NCI-H345 (cell line): ENCODE measurements at places on chromosomes 3 and 15.

GRCh38 chr15:78422571-78423340 is 15.3 kb upstream of the IREB2 start:
- peak; percentile 34 for DNase-seq

DNA sequence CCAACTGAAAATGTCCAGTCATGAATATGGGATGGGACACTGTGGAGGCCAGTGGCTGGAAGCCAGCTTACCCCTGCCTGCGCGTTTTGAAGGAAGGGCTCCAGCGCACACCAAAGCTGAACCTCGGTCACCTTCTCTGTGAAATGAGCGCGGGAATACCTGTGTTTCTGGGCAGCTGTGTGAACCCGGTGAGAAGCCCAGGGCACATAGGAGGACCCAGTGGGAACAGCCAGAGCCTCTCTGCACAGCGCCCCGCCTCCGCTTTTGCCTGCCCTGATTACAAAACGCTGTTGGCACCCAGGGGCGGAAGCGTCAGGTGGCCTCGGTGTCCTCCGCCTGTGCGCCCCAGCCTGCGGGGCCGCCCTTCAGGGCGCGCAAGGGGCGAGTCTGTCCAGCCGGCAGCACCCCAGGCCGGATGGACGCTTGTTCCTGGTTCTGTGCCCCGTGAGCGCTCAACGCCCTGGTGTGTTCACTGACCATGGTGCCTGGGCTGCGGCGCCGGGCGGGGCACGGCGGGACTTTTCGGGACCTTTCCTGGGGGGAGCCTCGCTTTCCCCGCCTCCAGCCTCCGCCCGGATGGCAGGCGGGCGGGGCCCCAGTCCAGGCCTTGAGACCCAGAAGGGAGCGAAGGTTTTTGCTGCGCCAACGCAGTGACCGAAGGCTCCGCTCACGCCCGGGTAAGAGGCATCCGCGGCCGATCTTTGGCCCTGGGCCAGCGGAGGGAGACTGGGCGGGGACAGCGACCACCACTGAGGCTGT is at the start of gene SQOR:
Gene SQOR, plus strand, starts transcription at position 598 of the 759 bp plus-strand sequence. CDS start 23,895 bp downstream, outside the sequence.
- peak; percentile 54 for DNase-seq

DNA sequence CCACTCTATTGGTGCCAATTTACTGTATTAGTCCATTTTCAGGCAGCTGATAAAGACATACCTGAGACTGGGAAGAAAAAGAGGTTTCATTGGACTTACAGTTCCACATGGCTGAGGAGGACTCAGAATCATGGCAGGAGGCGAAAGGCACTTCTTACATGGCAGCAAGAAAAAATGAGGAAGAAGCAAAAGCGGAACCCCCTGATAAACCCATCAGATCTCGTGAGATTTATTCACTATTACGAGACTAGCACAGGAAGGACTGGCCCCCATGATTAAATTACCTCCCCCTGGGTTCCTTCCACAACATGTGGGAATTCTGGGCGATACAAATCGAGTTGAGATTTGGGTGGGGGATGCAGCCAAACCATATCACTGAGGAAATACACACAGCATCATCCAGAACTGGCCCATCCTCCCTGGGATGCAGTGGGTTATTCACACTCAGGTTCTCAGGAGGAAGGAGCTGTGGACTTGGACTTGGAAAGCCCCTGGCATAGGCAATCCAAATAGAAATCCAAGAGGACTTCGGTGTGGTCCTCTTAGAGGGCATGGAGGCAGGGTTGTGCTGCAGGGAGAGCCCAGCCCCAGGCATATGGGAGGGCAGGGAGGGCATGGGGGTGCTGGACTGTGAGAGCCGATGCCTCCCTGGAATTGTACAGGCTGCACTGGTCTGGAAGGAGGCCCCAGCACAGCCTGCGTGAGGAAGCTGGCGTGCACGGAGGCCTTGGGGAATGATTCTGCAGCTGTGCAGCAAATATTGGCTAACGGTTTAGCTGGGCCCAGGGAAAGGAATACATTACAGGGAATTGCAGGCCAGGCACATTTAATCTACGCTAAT is 62.9 kb downstream of the EFCAB12 start:
- DNase-seq = no peak

DNA sequence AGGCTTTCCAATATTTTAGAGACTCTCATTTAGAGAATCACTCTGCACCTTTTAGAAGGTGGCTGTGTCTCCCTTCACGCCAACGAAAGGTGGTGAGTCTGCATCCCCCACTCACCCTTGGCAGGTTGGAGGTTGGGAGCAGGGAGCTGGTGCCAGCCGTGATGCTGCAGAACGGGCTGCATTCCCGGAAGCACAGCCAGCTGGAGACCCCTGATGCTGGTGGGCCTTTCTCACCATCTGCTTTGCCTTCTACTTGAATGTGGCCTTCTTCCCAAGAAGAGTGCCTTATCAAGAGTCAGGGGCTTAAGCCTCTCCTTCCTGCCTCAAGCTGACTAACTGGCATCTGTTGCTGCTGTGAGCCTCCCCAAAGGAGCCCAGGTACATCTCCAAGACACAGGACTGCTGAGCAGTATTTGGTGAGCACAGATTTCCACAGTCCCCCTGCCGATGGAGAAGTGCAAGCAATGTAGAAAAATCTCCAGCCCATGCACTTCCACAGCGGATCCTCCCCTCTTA is 17.7 kb upstream of the HEG1 start:
- no peak for DNase-seq

DNA sequence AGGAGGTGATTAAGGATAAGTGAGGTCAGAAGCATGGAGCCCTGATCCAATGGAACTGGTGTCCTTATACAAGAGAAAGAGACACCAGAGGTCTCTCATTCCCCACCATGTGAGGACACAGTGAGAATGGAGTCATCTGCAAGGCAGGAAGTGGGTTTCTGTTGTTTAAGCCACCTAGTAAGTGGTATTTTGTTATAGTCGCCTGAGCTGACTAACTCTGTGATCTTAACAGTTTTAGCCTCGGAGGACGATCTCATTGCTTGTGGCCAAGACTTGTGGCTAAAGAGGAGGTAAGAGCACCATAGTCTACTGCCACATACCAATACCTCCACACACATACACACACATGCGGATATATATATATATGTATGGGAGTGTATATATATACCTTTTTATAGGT is 73.8 kb downstream of the MCTP2 start:
- DNase-seq = no peak

GRCh38 chr15:54566654-54567053 is 588.4 kb downstream of the UNC13C start:
- no peak for DNase-seq

GRCh38 chr15:59924812-59925522 is 79.1 kb upstream of the FOXB1 start:
- no peak for DNase-seq

- DNase-seq = no peak
Observed at GRCh38 chr15:63722204-63722808, 111.4 kb downstream of the HERC1 start.

GRCh38 chr3:106446271-106446670 is 577.5 kb upstream of the CBLB start:
- DNase-seq = no peak

GRCh38 chr3:111738790-111739189 is 120.3 kb upstream of the PHLDB2 start:
- DNase-seq = no peak

DNA sequence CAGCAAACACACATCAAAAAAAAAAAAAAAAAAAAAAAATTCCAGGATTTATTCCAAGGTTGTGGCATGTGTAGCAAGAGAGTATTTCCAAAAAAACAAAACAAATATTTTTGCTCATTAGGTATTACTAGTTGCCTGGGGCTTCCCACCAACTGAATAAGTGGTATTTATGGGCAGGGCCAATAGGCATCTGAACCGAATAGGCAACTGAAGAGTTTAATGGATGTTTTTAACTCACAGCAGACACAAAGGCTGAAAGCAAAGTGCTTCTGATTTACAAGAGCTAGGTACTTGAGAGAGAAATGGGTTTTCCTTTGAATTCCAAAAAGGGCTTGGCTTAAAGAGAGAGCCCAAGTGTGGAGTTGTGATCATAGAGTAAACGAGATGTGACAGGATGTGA is 21.4 kb downstream of the EIF4E3 start:
- peak; percentile 81 for DNase-seq

GRCh38 chr15:94258246-94258645 is 26.9 kb downstream of the MCTP2 start:
- no peak for DNase-seq

DNA sequence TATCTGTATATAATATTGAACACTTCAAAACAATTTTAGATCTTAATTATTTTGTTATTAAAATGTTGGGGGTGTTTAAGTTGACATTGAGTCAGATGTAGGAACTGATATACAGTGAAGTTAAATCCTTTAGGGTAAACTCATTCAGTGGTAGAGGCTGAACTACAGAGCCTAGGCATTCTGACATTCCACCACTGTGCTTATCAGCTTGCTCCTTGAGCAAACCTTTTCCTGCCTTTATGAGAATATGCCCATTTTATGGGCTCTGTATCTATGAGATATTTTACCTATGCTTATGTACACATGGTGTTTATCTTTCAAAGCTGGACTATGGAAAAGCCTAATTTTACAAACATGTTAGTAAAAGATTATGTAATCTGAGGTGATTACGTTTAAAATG is 407.5 kb downstream of the ZBTB20 start:
- no peak for DNase-seq

DNA sequence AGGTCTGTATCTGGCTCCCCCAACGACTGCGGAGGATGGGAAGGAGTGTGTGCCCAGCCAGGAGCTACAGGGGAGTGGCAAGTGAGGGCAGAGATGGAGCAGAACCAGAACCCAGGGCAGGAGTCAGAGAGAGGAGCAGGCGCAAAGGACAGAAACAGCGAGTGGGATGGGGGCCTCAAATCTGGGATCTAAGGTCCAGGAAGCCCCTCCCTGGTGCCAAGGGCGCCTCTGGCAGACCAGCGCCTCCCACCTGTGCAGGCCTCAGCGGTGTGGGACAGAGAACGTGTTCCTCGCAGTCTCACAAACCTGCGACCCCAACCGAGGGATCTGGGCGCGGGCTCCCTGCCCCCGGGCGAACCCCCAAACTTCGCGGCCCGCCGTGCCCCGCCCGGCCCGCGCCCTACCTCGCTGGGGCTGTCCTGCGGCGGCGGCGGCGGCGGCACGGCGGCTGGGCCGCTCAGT is 301 bp downstream of the PCBP4 start:
- no peak for DNase-seq

GRCh38 chr3:139309061-139309591 is 34.7 kb upstream of the MRPS22 start:
- DNase-seq = no peak

GRCh38 chr15:91132079-91132478 is 32.0 kb downstream of the SV2B start:
- DNase-seq = no peak

- DNase-seq = no peak
Observed at GRCh38 chr15:77002436-77002835, 7.5 kb downstream of the PSTPIP1 start.

GRCh38 chr15:95558131-95558530 is 772.4 kb upstream of the NR2F2 start:
- no peak for DNase-seq

DNA sequence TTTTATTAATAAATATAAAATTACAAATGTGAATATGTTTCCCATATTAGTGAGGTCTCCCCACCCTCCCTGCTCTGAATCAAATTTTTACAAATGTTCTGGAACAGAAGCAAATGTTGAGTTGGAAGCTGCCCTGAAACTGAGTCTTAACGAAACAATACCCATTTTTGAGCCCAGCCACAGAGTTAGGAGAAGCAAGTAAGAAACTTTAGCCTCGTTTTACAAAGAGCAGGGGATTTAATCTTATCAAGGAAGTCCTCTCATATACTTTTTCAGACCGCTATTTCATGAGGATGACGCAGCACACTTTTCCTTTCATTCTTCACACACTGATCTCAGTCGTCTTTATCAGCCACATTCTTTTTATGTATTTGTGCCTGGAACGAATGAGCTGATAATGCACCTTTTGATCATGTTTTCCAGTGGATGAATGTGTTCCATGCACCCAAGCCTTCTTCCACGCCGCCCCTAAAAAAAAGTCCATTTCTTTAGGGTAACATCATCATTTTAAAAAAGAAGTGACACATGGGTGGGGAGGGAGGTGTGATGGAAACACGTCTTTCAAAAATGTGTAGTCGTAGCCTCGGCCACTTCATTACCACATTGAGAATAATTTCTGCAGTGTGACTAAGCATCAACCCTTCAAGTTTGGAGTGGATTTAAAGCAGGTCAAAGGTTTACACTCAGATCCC is 48.1 kb downstream of the SETMAR start:
- DNase-seq = no peak

- DNase-seq = no peak
Observed at GRCh38 chr3:106139826-106140225, 271.0 kb upstream of the CBLB start.

- no peak for DNase-seq
Observed at GRCh38 chr3:142977399-142977728, 13.9 kb upstream of the PAQR9 start.

DNA sequence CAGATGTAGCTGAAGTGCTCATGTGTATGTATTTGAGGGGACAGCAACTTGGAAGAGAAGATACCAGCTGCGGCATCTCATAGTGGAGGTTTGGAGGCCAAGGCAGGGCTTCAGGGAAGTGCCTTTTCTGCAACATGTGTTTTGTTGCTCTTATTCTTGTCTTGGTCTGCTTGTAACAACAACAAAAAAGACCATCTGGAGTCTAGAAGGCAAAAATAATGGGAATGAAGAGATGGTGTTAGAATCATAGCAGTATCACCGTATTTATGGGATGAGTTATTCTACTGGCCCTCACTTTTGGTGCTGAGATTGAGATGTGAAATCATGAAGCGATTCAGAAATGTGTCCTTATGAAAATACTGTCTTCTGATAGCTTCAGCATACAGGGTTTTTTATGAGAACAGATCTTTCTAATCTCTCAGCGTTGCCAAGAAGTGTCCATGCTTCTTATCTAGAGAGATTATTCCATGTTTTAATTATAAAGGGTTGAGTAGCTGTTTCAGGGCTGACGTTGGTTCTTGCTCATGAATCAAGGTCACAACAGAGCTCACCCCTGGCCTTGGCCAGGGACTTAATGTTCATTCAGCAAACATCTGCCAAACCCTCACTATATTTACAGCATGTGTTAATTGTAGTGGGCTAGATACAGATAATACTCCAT is 58.0 kb downstream of the ITPR1 start:
- DNase-seq = no peak

- no peak for DNase-seq
Observed at GRCh38 chr3:70861855-70862254, 549.4 kb upstream of the MDFIC2 start.

- DNase-seq = no peak
Observed at GRCh38 chr15:80328496-80328895, 75.7 kb upstream of the ARNT2 start.

DNA sequence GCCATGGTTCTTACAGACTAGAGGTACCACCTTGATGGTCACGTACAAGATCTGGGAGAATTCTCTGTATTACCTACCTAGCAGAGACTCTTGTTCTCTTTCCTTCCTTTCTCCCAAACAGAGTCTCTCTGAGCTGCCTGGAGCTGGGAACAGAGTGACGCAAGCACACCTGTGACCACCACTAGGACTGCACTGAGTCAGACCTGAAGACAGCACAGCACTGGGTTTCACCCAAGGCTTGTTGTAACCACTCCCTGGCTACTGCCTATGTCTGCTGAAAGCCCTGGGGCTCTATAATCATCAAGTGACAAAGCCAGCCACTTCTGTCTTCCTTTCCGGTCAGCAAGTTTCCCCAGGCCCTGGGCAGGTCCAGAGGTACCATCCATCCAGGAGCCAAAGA is 293.3 kb upstream of the CNTN4 start:
- no peak for DNase-seq

- no peak for DNase-seq
Observed at GRCh38 chr3:191715585-191715984, 254.6 kb downstream of the PYDC2 start.

GRCh38 chr15:90364251-90364650 is 12.2 kb downstream of the ZNF774 start:
- no peak for DNase-seq

- no peak for DNase-seq
Observed at GRCh38 chr3:161265916-161266571, 44.9 kb downstream of the NMD3 start.
